ENCODE measurements at places on chromosomes 13 and 19.

DNA sequence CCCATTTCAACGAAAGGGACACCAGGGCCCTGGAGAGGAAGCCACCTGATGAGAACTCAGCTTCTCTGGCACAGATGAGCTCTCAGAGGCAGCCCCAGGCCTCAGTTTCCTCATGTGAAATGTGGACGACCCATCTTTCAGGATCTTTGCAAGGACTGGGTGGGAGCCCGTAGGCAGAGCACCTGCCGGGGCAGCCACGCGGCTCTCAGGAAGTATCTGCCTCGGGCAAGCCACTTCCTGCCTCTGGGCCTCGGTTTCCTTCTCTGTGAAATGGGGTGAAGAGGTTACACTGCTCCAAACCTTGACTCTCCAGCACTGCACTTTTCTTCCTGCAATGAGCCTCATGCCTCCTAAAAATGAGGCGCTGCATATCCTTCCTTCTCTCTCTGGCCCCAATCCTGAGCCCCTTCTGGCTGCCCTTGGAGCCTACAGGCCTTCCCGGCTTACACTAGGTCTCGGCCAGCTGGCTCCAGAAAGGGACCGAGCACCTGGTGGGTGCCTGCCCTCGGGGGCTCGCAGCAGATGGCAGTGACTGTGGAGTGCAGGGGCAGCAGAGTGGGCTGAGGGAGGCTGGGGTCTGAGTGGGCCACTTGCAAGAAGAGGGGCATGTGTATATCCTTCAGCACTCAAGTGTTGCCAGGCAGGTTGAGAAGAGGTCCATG is 3.5 kb downstream of the SSBP4 start:
- DNase-seq, result no peak

DNA sequence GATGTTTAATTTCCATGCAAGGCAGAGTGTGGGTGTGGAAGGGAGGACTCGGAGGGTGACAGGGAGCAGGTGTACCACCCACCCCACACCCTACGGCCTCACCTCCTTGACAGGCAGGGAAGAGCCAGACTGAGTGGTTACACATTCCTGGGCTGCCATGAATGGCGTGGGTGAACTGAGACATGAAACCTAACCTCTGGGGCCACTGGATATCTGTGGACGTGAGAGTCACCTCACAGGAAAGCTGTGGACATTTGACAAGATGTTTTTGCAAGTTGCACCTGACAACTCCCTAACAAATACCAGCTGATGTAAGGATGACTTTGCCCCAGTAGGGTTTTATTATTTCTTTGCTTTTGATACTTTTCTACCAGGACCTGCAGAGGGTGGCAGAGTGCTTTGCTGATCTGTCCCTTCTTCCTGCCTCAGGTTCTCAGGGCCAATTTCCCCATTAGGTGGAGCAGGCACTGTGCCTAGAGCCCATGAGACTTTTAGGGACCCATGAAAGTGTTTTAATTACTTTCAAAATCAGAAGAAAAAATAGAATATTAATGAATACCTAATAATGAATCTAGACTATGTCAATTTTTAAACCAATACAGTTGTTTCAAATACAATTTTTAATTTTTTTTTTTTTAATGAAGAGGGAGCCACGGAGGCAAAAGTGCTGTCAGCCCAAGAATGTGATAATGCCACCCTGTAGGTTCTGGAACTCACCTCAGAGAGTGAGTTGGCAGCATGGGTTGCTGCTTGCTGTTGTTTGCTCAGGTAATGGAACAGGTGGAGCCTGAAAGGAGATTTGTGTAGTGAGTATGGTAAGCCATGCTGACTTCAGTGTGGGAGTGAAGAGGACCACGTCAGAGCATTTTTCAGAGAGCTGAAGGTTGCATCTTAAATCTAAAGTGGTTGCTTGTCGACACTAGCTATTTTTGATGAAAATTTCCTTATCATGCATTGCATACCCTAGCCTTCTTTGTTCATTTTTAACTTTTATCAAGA is 58.0 kb upstream of the CYSLTR2 start:
- no peak for DNase-seq

- DNase-seq, result no peak
Observed at GRCh38 chr13:37534181-37534580, 64.4 kb downstream of the POSTN start.

GRCh38 chr13:38418286-38418685 is 68.6 kb downstream of the UFM1 start:
- DNase-seq, result no peak

DNA sequence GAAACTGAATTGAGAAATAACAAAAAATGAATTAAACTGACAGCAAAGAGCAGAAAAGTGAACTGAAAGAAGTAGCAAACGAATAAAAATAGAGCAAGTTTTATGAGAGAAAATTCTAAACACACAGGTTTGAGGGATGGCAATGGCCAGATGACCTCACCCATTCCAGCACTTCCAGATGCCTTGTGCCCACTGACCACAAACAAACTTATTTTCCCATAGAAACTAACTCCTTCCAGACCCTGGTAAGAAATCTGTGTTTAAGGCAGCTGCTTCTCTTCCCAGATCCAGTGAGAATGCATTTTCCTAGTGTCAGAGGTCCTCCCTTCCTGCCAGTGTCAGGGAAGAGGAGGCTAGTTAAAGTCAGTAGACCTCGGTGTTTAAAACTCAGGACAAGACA is 51.7 kb downstream of the RXFP2 start:
- DNase-seq, result no peak

- DNase-seq, result no peak
Observed at GRCh38 chr13:52785739-52786138, 46.1 kb upstream of the CNMD start.

DNA sequence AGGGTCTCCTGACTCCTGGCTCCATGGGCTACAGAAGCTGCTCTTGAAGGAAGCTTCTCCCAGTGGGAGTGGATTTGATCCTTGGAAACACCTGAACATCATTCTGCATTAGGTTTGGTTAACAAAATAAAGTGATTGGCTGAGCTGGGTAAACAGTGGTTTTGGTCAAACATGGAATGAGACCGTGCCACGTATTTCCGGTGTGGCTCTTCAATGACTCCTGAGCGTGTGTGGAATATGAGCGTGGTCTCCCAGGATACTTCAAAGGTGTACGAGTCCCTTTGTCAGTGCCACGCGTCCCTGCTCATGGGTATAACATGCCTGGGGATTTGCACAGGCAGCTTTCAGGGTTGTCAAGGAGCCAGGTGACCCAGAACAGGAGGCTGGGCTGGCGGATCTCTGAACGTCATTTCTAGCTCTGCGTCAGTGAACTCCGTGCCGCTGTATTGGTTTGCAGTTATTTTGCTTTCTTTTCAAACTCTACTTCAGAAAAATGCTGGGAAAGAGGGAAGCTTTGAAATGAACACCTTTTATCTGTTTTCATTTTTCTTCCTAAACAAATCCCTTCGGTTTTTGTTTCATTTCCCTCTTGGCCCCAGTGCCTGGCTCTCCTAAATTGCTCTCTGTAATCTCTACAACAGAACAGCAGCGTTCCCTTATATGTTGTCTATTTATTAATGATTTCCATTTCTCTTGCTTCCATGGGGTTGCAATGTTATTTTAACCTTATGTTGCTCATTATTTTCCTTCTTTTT is 26.3 kb upstream of the GJB6 start:
- DNase-seq, result no peak

DNA sequence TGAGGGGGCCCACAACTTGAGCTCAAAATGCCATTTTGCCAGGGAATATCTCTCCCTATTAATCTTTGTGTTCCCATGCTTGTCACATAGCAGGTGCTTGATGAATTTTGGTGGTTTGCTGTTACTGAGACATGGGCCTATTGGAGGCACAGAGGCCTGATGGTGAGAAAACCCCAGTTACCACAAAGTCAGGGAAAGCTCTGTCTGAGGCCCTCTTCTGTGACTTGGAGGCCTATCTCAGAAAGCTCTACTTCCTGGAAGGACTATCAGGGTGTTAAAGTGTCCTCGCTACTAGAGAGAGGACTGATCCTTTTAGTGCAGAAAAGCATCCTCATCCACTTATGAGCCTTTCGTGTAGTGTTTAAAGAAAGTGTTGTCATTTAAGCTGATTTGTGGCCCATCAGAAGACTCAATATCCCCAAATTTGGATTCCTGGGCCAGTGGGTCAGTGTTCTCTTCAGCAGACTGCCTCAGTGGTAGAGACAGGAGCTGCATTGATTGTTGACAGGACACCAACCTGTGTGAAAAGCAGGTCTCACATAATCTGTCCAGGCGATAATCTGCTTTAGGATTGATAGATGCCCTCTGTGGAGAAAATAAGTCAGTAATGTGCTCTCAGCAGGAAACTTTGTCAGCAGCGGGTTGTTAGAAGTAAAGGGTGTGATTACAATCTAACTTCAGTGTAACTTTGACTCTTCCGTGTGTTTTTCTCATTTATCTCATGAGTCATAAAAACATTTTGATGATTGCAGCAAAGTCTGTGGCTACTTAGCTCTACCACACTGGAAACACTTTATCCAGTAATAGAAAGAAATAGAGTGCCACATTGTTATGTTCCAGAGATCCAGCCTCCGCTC is 121.0 kb downstream of the AKAP11 start:
- no peak for DNase-seq

GRCh38 chr13:42211704-42212464 is 60.1 kb upstream of the AKAP11 start:
- no peak for DNase-seq

- no peak for DNase-seq
Observed at GRCh38 chr19:36115453-36116343, at the start of gene TBCB. TBCB (plus strand) TSS chr19:36115468; CDS start chr19:36115561, 93 bp downstream.

DNA sequence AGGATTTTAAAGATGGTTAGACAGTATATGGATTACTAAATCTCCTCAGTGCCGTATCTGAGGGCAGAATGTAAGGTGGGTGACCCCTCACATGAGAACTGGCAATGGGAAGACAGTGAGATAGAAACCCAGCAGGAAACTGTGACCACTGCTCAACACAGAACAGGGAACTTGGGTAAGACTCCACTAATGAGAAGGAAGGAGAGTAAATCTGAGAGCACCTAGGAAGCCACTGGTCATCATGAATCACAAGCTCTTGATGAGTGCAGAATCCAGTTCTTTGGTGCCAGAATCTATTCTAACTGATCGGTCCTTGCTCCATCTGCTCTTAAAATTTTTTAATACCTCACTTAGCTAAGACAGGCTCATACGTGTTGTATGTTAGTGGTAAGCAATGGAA is 261.8 kb downstream of the KLF12 start:
- DNase-seq, result no peak

DNA sequence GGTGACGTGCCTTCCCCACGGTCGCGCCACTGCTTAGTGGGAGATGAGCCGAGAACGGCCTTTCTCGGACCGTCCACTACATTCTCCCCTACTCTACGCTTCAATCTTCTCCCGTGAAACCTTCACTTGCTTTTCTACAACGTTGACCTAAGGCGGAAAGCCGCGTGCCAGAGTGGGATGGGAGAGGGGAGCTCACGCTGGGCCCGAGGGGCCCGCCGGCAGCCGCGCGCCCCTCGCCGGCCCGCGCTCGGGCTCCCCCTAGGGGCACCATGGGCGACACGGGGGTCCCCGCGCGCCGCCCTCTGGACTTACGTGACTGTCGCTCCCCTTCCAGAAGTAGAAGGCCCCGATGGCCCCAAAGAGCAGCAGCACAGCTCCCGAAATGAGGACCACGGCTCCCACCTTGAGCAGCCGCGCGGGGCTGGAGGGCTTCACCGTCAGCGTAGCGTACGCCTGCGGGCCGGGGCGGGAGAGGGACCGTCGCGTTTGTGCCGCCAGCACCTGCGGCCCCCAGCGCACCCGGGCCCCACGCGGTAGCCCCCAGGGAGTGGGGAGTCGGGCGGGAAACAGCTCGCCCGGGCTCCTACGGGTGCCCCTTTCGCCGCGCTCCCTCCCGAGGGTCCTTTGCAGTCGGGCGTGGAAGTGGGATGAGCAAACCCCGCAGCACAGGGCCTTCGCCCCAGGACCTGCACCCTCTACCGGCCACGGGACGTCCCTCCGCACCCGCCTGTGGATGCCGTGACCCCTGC is 727 bp downstream of the CNMD start:
- no peak for DNase-seq

DNA sequence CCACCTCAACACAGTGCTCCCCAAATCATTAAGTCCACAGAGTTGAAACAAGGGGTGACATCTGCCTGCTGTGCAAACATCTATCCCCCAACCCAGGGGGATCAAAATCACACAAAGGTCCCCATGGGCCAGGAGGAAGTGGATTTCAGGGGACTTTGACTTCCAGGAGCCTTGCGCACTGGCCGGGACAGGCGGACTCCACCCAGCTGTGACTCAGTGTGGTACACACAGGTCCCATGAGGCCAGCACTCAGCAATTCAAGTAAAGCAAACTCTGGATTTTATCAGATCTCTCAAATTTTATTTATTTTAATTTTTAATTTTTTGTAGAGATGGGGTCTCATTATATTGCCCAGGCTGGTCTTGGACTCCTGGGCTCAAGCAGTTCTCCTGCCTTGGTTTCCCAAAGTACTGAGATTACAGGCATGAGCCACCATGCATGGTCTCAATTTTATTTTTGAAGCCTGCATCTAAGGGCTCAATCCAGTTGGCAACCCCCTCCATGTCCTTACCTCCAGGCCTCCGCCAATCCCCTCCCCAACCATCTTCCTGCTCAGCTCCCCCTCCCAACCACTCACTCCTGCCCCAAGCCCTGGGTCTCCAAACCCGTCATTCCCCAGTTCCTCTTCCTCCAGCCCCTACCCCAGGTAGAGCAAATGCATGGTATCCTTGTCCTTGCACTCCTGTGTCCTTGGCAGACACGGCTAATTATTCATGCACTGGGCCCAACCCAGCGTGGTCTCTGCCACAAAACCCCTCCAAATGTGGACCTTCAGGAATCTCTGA is 18.2 kb downstream of the ARHGAP33 start:
- DNase-seq, result no peak

All from NCI-H2081 treated with DMSO at 0.1 percent for 48 hours (cell line).